ENCODE measurements at places on chromosomes 5 and 9.

- DNase-seq: no peak
These were observed 3.0 kb downstream of the RAI14 start for GRCh38 chr5:34659168-34659567.

- DNase-seq: no peak
These were observed 122.3 kb downstream of the GOLPH3 start for GRCh38 chr5:32051796-32052195.

DNA sequence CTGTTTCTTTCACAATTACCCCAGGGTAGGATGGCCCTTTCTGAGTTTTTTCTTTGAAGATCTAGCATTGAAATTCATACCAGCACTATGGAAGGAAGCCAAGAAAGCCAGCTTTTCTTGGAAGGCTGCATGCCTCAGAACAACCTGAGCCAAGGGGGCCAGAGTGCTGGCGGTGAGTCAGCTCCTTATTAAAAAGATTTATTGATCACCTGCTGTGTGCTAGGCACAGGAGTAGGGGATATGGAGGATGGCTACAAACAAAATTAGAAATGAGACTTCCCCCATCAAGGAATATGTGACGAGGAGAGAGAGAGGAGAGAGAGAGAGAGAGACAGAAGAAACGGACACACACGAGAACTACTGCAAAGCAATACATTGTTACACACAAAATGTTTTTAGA is 184.6 kb upstream of the PUM3 start:
- DNase-seq: no peak

DNA sequence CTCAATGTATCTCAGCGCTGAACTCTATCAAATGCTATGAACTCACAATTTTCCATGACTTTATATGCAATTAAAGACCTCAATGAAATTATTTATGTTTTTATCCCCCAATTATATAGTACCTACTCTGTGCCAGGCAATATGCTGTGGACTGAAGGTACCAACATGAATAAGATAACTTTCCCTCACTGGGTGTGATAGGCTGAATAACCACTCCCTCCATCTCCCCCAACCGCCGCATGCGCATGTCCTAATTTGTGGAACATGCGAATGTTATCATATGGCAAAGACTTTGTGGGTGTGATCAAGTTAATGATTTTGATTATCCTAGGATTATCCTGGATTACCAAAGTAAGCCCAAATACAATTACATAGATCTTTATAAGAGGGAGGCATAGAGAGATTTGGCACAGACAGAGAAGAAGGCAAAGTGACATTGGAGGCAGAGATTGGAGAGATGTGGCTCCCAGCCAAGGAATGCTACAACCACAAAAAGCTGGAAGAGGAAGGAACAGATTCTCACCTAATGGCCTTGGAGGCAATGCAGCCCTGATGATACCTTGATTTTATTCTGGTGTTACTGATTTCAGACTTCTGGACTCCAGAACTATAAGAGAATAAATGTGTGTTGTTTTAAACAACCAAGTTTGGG is 149.1 kb upstream of the VCAN start:
- DNase-seq: no peak

- no peak for DNase-seq
These were observed 352.0 kb downstream of the PARP8 start for GRCh38 chr5:51018423-51018822.

GRCh38 chr5:57368010-57368409 is 114.6 kb downstream of the ACTBL2 start:
- DNase-seq: peak; percentile 68

GRCh38 chr9:79686381-79687130 is 114.8 kb downstream of the TLE4 start:
- DNase-seq: peak; percentile 56

GRCh38 chr9:70873506-70873905 is 247.9 kb downstream of the TRPM3 start:
- no peak for DNase-seq

DNA sequence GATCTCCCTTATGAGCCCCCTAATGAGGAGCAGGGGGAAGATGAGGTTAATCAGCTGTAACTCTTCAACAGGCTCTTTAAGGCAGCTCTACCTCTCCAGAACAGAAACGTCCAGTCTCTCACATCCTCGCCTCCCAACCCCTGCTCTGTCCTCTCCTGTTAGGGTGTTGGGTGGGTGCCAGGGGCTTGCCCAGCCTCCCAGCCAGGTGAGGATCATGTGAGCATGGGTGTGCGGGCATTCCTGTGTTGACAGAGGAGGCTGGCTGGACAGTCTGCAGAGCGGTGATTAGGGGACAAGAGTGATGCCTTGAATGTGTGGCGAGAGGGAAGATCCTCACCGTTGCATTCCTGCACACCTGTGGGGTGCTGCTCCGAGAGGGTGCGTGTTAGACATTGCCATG is 51.7 kb downstream of the CCDC180 start:
- no peak for DNase-seq

DNA sequence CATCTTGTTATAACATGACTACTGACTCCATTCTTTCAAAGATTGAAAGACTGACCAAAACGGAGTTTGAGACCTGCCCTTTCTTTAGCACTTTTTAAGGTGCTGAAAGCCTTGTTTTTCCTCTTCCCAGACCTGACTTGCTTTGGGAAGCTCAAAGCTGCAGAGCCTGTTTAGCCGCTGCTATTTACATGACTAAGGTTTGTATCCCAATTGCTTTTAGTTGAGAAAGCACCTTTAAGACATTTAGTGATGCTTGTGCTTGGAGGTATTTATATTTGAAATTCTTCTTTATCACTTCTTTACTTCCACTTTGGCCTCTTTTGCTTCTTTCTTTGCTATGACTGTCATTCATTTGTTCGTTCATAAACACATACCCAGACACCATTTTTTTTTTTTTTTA is 182.6 kb upstream of the ELL2 start:
- no peak for DNase-seq

DNA sequence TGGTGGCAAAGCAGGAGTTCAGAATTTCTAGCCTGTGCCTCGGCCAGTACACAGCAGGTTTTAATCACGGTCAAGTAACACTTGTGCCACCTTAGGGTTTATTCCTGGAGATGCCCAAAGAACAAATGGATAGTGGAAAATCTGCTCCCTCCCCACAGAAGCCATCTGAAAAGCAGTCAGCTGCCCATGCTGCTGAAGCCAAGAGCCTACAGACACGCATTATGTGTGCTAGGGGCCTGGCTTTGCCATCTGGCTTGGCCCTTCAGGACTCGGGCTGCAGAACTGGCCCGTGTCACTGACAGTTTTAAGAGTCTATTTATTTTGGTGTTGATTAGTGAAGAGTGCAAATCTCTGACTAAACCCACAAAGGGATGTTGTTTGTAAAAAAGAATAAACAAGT is 11.1 kb downstream of the ARSB start:
- DNase-seq: peak; percentile 86

GRCh38 chr9:136343121-136343883 is 16.0 kb downstream of the GPSM1 start:
- DNase-seq: no peak

DNA sequence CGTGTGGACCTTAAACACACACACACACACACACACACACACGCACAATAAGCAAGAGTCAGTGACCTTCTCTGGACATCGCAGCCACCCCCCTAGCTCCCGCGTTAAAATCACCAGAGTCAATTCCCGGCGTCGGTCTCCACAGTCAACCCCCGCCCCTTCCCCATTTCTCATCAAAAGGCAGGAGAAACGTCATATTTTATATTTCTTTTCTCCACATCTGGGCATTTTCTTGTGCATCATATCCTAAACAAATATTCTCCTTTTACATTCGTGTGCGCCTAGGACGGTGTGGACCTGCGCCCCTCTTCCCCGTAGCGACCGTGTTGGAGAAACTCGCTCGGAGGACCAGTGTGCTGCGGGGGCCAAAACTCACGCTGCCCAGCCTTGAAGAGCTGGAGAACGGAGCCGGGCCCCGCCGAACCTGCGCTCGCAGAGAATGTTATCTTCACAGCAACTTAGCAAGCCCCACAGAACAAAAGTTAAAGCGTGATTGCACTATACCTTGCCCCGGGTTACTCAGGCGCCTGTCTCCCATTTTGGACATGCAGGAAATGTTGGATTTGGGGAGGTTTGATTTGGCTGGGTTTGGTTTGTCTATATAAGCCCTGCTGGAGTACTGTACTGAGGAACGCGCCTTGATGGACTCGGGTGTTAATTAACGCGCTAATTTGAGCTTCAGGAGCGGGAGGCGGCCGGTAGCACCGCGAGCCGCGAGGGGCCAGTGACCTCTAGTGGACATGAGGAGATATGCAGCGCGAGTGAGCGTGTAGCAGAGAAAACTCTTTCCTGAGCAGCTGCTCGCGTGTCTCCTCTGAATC is 192.4 kb downstream of the MEF2C start:
- DNase-seq: peak; percentile 50

- peak; percentile 91 for DNase-seq
These were observed 55.3 kb downstream of the ZNF366 start for GRCh38 chr5:72451741-72452505.

DNA sequence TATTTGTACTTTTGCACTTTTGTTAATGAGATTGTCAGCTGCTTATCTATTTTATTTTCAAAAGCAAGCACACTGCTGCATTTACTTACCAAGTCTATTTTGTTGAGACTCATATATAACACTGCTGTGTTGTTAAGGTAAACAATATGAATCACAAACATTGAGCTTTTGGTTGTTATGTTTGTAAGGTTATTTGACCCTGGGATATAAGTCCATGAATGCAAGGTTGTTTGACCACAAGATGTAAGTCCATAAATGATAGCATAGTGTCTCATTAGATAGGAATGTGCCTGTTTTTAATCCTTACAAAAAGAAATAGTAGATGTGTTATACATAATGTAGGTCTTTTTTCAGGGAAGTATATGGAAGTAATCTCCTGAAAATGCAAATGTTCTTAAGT is 845.9 kb downstream of the CDH9 start:
- no peak for DNase-seq

DNA sequence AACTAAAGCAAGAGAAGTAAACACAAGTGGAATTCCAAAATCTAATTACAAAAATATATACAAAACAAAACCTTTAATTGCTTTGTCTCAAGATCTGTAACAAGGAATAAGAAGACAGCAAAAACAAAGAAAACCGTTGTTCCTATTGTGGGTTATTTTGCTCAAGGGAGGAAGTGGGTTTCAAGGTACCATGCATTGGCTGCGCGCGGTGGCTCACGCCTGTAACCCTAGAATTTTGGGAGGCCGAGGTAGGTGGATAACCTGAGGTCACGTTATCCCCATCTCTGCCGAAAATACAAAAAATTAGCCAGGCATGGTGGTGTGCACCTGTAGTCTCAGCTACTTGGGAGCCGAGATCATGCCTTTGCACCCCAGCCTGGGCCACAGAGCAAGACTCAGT is 12.1 kb upstream of the IQGAP2 start:
- no peak for DNase-seq

DNA sequence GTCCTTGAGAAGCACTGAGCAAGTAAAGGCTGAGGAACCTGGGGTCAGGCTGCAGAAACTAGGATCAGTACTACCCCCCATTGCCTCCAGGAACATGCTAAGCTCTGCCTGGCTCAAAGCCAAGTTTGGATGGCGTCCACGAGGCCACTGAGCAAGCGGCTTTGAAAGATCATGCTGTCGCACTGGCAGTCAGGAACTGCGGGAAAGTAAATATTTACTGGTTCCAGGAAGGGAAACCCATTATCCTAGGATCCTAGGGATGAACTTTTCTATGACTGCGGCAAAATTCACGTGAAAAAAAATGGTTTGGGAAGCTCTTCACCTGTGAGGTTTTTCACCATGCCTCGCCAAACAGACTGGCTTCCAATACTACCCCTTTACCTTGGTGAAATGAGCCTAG is 75.3 kb upstream of the PJA2 start:
- DNase-seq: peak; percentile 8

DNA sequence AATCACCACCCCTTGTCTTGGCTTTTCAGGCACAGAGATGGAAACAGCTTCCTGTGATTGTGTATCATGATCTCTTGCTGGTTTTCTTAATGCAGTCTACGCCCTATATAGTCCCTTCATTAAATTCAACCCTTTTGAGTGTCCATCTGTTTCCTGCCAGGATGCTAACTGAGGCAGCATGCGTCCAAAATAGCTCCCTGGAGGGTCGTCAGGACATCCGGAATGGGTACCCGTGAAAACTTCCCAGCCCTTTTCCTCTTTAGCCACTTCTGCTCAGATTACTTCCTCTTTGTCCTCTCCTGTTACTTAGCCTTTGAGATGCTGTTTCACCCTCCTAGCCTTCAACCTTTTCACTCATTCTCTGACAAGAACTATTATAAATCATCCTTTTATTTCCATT is 79.8 kb upstream of the KLF9 start:
- no peak for DNase-seq

DNA sequence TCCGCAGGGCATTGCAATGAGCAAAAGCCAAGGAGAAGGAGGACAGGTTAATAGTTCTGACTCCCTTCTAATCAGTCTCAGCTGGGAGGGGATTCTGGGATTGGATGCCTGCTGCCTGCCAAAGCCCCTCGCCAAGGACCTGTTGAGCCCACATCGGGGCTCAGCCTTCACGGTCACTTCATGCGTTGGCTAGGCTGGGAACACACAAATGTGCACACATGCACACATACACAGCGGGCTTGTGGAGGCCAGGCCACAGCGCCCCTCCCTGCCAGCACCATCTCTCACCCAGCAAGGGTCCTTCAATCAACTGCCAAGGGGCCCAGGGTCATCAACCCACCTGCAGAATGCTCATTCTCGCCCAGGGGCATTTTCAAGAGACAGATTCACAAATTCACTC is 113.9 kb downstream of the C5orf15 start:
- DNase-seq: no peak

- DNase-seq: no peak
These were observed 56.6 kb downstream of the NDUFS4 start for GRCh38 chr5:53616939-53617549.

DNA sequence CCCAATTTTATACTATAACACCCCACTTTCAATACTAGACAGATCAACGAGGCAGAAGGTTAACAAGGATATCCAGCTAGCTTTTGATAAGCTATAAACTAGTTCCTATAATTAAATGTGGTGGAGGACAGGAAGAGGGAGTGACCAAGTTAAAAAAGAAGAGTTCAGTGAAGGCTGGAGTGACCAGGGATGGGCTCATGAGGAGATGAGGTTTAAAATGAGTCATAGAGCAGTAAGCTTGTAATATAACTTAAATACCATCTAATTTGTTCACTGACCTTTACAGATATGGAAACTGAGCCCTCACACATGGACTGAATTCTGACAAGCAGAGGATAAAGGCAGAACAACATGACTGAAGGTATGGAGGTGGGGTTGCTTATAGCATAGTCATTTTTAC is 284.5 kb downstream of the SPATA31D1 start:
- DNase-seq: no peak

DNA sequence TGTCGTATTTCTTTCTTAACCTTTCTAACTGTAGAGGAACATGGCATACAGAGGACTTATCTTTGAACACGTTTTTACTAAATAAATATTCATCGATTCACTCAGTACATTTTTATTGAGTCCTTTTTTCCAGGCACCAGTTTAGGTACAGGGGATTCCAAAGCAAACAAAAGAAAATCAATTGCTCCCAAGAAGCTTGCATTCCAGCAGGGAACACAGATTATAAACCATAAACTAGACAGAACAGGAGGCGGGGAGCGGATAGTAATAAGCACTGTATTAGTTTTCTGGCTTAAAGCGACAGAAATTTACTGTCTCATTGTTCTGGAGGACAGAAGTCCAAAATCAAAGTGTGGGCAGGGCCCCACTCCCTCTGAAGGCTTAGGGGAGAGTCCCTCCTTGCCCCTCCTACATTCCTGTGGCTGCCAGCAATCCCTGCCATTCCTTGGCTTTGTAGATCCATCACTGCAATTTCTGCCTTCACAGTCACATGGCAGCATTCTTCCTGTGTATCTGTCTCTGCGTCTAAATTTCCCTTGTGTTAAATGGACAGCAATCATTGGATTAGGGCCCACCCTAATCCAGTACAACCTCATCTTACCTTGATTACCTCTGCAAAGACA is 115.5 kb downstream of the COL23A1 start:
- no peak for DNase-seq

Data from fibroblast of villous mesenchyme (primary cell).